GM19239 (cell line): ENCODE measurements at places on chromosomes 6 and 20.

DNA sequence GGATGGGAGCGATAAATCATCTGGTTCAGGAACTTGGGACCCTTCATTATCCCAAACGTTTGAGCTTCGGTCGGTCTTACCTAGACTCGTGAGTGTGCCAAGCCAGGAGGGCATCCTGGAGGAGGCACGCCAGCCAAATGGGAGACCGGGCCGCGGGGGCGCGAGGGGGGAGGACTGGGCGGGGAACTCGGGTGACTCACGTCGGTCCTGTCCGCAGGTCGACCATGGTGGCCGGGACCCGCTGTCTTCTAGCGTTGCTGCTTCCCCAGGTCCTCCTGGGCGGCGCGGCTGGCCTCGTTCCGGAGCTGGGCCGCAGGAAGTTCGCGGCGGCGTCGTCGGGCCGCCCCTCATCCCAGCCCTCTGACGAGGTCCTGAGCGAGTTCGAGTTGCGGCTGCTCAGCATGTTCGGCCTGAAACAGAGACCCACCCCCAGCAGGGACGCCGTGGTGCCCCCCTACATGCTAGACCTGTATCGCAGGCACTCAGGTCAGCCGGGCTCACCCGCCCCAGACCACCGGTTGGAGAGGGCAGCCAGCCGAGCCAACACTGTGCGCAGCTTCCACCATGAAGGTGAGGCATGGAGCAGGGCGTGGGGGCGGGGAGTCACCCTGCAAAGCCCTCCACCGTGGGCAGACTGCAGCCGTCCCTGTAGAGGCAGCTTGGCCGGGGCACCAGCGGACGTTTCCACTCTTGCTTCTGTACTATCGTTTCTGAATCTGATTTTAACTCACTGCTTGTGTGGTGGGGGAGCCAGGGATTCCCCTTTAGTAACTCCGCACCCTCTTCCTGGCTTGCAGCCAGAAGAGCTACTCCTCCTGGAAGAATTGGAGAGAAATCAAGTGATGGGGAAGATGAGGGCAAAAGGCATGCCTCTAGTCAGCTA, 2.7 kb downstream of the BMP2 start:
- no peak for DNase-seq

DNA sequence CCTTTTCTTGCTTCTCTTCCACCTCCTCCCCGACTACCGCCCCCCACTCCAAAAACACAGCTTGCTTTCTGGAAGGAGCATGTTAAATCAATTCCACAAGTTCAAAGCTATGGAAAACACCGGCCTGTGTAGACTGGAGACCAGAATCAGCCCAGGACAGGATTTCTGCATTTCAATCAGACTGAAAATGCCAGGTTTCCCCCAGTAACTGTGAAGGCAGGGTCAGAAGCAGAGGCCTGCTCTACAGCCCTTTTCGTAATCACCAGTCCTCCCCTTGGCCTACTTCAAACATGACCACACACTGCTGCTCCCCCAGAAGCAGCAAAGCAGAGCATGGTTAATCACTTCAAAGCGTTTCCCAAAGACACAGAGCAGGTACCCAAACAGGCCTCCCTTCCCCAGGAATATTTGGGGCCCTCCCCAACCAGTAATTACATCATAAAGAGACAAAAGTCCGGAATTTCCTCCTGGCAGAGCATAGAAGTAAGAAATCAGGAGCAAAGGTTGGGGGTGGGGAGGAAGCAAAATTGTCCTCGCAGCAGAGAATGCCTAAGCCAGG, 38.4 kb downstream of the ZMYND8 start:
- no peak for DNase-seq

- DNase-seq, result no peak
Observed at GRCh38 chr6:170232186-170233002, 58.5 kb downstream of the DLL1 start.

GRCh38 chr6:44304282-44305199, 8.6 kb downstream of the AARS2 start:
- DNase-seq, result peak; percentile 46
